ENCODE measurements at places on chromosomes 1 and 21. TPM values are rescaled to one million over a fixed set of nuclear protein-coding genes. Genes with fewer than 3 reads are reported as not detected.

- no peak for DNase-seq
Measured at GRCh38 chr1:50975436-50975835, 5.4 kb downstream of the CDKN2C start.

DNA sequence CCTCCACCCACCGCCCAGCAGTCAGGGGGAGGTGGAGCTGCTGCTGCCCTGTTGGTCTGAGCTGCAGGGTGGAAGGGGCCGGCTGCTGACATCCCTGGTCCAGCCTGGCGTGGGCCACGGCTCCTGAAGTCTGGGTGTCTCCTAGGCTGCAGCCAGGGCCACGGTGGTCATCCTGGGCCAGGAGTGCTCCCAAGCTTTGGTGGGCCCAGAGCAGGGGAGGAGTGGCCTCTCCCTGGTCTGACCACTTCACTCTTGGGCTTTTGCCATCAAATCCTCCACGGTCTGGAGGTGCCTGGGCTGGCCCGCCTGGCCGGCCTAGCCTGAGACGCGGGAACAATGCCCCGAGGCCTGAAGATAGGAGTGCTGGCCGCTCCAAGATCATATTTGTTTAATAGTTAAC lies 5.8 kb downstream of the PRDM16 start:
- no peak for DNase-seq

DNA sequence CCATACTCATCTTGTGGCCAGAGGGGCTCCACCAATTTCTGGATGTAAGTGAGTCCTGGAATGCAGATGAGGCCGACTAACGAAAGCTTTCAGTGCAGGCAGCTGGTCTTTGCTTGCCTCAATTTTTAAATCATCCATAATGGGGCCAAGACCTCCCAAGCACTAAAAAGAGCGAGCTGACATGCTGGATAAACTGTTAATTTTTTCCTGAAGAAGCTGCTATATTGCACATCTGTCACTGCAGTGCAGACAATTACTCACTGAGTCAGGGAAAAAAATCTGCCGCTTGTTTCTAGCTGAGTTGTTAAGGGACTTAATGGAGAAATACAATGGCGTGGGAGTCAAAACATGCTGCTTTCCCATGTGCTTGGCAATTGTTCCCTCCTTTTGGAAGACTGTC lies 205.5 kb downstream of the GPATCH2 start:
- peak; percentile 65 for DNase-seq

DNA sequence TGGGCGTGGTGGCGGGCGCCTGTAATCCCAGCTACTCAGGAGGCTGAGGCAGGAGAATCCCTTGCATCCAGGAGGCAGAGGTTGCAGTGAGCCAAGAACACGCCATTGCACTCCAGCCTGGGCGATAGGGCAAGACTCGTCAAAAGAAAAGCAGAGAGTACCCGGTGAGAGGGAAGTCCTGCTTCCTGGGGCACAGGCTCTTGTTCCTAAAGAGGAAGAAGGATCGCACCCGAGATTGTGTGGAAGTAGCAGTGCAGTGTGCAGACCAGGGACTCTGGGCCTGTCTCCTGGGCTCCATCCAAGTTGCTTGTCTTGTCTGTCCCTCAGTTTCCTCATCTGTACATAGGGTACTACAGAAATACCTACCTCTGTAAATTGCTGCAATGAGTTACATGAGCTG lies 29.6 kb downstream of the NBPF3 start:
- no peak for DNase-seq

DNA sequence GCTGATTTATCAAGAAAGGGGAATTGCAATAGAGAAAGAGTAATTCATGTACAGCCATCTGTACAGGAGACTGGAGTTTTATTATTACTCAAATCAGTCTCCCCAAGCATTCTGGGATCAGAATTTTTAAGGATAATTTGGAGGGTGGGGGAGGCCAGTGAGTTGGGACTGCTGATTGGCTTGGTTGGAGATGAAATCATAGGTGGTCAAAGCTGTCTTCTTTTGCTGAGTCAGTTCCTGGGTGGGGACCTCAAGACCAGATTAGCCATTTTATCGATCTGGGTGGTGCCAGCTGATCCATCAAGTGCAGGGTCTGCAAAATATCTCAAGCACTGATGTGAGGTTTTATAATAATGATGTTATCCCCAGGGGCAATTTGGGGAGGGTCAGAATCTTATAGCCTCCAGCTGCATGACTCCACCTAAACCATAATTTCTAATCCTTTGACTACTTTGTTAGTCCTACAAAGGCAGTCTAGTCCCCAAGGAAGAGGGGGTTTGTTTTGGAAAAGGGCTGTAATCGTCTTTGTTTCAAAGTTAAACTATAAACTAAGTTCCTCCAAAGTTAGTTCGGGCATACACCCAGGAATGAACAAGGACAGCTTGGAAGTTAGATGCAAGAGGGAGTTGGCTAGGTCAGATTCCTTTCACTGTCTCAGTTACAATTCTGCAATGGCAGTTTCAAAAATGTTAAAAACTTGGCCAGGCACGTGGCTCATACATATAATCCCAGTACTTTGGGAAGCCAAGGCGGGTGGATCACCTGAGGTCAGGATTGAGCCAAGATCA lies 16.9 kb upstream of the RAB3B start:
- DNase-seq = no peak

The PGLYRP4 gene
- total RNA-seq = not detected

All from fibroblast of villous mesenchyme (primary cell).